Stimulated activated CD4-positive, alpha-beta T cell treated with anti-CD3 and anti-CD28 coated beads, Interleukin-2, amount 100 ng/mL, for 4 hours (primary cell): ENCODE measurements at places on chromosomes 5 and 9.

- DNase-seq, result no peak
Observed at GRCh38 chr9:74336161-74336560, 161.0 kb upstream of the RORB start.

- DNase-seq, result no peak
Observed at GRCh38 chr9:135303280-135303647, 176.3 kb upstream of the PPP1R26 start.

DNA sequence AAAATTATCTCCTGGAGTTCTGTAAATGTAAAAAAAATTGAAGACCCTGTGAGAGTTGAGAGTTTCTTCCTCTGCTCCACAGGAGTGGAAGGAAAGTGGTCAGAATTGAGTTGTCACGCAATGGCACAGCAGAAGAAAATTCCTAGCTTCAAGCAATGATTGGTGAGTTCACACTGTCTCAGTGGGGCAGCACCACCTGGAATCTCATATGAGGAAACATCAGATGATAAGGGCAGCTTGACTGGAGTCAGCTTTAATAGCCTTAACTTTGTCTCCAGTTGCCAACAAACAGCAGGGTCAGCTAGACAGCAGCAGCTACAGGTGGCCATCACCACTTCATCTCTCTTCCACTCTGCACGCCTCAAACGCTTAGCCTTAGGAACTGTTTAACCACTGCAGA, 211.1 kb downstream of the EFNA5 start:
- no peak for DNase-seq

DNA sequence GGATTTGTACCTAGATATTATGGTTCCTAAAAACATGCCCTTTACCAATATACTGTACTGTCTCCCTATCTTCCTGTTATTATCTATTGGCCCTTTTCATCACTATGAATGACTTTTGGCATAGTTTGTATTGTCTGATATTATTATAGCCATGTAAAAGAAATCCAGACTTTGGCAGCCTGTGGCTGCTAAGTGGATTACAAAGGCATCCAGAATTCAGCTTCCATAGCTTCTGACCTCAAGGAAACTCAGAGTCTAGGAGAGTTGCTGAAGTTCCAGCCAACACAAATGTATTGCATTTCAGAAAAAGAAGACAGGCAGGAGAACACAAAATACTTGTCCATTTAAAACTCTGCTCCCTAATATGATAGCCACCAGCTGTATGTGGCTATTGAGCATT, 319.2 kb upstream of the MPDZ start:
- no peak for DNase-seq
